ENCODE measurements at places on chromosomes 2 and 18.

DNA sequence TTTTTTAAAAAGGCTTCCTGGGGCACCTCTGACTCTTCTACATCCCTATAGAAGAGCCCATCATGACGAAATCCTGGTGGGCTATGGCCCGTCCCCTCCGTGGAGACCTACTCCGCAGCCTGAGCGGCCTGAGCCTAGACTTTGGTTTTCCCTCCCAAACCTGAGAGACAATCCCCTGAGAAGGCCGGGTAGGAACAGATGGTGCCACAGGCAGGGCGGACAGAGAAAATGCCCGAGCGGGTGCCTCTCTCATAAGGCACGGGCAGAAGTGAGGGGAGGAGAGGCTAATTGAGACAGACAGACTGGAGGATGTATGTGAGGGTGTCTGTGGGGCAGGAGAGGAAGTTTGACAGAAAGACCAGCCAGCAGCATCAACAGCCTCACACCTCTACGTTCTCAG lies 20.2 kb upstream of the SFXN5 start:
- H3K27me3 ChIP-seq: no peaks in the 10 kb centered on the region
- no peak overlapping the region for H3K4me3 ChIP-seq
- peaks cover 23% of the 10 kb centered on the region for H3K4me1 ChIP-seq
- no peaks in the 10 kb centered on the region for H3K36me3 ChIP-seq
- peak overlapping the region; percentile 11 for H3K27ac ChIP-seq
- no peak for DNase-seq

GRCh38 chr2:152099367-152100050 lies 665 bp upstream of the CACNB4 start:
- no peak for DNase-seq
- H3K4me1 ChIP-seq: peaks cover 18% of the 10 kb centered on the region
- peaks cover 8% of the 10 kb centered on the region for H3K36me3 ChIP-seq
- H3K27ac ChIP-seq: peak overlapping the region; percentile 81
- H3K4me3 ChIP-seq: peak overlapping the region; percentile 92

DNA sequence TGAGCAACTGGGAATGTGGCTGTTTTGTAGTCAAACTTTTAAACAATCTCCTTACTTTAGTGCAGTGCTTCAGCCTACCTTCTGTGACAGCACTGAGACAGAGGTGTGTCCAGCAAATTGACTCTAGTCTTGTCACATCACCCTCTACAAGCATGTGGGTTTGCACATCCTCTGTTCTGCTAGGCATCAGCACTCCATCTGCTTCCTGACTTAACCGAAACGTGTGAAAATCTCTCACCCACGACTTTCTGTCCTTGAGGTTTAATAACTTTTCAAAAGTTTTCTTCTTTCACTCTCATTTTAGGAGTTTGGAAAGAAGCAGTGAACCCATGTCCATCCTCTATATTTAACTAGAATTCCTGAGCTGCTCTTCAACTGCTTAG lies 42.6 kb downstream of the TTR start:
- H3K27ac ChIP-seq: no peak overlapping the region
- H3K4me1 ChIP-seq: no peaks in the 10 kb centered on the region
- DNase-seq: no peak
- H3K36me3 ChIP-seq: no peaks in the 10 kb centered on the region

- no peak for DNase-seq
- peaks cover 5% of the 10 kb centered on the region for H3K27me3 ChIP-seq
- no peak overlapping the region for H3K27ac ChIP-seq
- H3K4me3 ChIP-seq: no peak overlapping the region
- H3K4me1 ChIP-seq: peaks cover 10% of the 10 kb centered on the region
Observed at GRCh38 chr18:22983175-22983574, 50.0 kb downstream of the RBBP8 start.

DNA sequence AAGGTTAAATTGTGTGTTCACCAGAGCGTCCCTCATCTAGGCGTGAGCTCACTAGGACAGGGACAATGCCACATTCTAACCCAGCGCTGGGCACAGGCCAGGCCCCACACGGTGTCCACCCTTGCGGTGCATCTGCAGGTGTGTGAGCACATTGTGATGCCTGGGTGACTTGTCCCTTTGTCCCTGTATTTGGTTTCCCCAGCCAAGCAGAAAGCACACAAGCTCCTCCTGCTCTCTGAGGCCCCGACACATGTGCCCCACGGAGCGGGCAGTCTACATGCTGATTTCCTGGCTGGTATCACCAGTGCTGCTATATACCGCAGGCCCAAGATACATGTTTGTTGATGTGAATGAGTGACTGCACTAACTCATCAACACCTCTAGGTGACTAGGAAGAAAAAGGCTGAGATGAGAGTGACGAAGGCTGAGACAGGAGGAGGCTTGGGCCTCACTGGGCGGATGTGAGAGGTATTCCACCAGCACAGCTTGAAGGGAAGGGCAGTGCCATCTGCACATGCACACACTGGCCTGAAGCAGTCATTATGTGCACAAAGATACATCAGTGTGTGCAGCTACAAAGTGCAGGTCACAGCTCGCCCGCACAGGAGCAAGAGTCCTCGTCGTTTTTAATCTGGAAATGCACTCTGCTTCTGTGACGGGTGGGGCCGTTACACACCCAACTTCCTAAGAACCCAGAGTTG lies 205.9 kb downstream of the EIPR1 start:
- peaks cover 4% of the 10 kb centered on the region for H3K36me3 ChIP-seq
- H3K27me3 ChIP-seq: no peaks in the 10 kb centered on the region
- no peak overlapping the region for H3K4me3 ChIP-seq
- H3K27ac ChIP-seq: no peak overlapping the region
- H3K4me1 ChIP-seq: peaks cover 2% of the 10 kb centered on the region
- no peak for DNase-seq

- peaks cover 2% of the 10 kb centered on the region for H3K36me3 ChIP-seq
- DNase-seq: no peak
- no peak overlapping the region for H3K4me3 ChIP-seq
- H3K27ac ChIP-seq: no peak overlapping the region
Observed at GRCh38 chr2:178761759-178762371, 45.4 kb downstream of the TTN start.

DNA sequence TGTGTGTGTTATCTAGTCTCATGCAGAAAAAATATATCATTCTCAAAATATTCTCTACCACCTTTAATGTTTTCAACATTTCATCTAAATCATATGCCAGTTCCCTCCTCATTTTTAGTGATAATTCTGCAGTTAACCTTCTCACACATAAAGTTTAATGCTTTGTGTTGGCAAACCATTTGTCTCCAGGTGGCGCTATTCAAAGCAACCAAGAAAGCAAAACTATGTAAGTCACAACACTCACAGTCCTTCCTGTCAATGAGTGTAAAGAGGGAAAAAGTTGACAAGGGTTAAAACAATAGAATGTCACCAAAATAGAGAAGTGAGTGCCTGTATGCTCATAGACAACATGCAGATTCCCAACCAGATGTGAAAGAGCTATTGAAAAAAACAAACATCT lies 961.6 kb upstream of the LRRTM1 start:
- H3K27ac ChIP-seq: no peak overlapping the region
- H3K4me3 ChIP-seq: no peak overlapping the region
- DNase-seq: no peak
- no peaks in the 10 kb centered on the region for H3K27me3 ChIP-seq

- H3K36me3 ChIP-seq: peaks cover 2% of the 10 kb centered on the region
- no peaks in the 10 kb centered on the region for H3K27me3 ChIP-seq
- H3K4me3 ChIP-seq: no peak overlapping the region
Observed at GRCh38 chr2:47069628-47070154, 85.4 kb downstream of the STPG4 start.

GRCh38 chr2:239216614-239217273 lies 184.1 kb downstream of the HDAC4 start:
- DNase-seq: no peak
- H3K4me3 ChIP-seq: peak overlapping the region; percentile 88
- no peaks in the 10 kb centered on the region for H3K27me3 ChIP-seq
- peaks cover 4% of the 10 kb centered on the region for H3K36me3 ChIP-seq

GRCh38 chr2:71496156-71496770 lies 42.9 kb downstream of the DYSF start:
- H3K4me1 ChIP-seq: no peaks in the 10 kb centered on the region
- H3K27ac ChIP-seq: no peak overlapping the region
- DNase-seq: no peak
- no peak overlapping the region for H3K4me3 ChIP-seq
- H3K36me3 ChIP-seq: no peaks in the 10 kb centered on the region

DNA sequence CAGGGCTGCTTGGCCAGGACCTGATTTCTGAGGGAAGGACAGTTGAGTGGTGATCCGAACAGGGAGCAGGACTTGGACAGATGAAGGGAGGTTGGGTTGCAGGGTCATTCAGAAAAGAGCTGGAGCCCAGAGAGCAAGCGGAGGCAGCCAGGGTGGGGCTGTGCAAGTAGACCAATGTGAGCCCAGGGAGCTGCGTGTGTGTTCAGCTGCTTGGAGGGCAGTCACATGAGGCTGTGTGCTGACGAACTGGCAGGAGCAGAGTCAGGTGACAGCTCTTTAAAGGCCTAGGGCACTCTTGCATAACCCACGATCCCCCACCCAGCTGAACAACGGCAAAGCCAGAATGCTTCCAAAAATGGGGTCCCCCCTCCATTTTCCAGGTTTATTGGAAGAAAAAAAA lies 4.6 kb upstream of the MLPH start:
- peaks cover 2% of the 10 kb centered on the region for H3K4me1 ChIP-seq
- no peak overlapping the region for H3K27ac ChIP-seq
- DNase-seq: no peak
- H3K27me3 ChIP-seq: peaks cover 69% of the 10 kb centered on the region
- H3K4me3 ChIP-seq: no peak overlapping the region

- H3K36me3 ChIP-seq: no peaks in the 10 kb centered on the region
- H3K27me3 ChIP-seq: no peaks in the 10 kb centered on the region
- no peak for DNase-seq
Observed at GRCh38 chr18:22368021-22368420, 49.7 kb downstream of the CTAGE1 start.

- DNase-seq: no peak
- no peaks in the 10 kb centered on the region for H3K36me3 ChIP-seq
- no peak overlapping the region for H3K27ac ChIP-seq
- no peak overlapping the region for H3K4me3 ChIP-seq
- peaks cover 19% of the 10 kb centered on the region for H3K27me3 ChIP-seq
- peaks cover 4% of the 10 kb centered on the region for H3K4me1 ChIP-seq
Observed at GRCh38 chr18:45012286-45012685, 331.6 kb downstream of the SETBP1 start.

DNA sequence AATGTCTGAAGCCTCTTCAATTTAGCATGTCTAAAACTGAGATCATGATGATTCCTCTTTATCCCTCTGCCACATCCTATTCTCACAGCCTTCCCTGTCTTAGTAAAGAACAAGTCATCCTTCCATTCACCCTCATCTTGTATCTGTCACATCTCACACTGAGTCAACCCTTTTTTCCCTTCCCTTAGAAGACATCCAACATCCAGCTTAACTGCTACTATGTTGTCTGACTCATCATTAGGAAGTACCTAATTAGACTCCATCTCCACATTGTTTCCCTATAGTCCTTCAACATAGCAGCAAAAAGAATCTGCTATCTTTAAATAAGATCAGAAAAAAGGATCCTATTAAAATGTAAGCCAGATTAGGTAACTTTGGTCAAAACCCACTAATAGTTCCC lies 85.2 kb upstream of the GRB14 start:
- no peaks in the 10 kb centered on the region for H3K36me3 ChIP-seq
- no peak for DNase-seq
- no peak overlapping the region for H3K27ac ChIP-seq
- H3K4me3 ChIP-seq: no peak overlapping the region
- H3K4me1 ChIP-seq: no peaks in the 10 kb centered on the region

DNA sequence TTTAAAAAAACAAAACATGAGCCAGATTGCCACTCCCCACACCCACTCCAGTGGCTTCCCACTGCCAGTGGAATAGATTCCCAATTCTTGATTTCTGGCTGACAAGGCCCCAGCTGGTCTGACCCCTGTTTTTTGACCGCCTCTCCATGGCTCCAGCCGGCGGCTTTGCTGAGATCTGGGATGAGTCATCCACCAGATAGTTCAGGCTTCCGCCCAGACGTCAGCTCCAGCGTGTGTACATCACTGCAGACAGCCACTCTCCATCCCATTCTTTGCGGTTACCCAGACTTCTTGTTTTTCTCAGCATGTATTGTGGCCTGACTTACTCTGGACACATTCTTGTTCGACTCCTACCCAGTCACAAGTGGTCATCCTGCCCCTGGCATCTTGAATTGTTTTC lies 227.9 kb downstream of the GBX2 start:
- no peaks in the 10 kb centered on the region for H3K4me1 ChIP-seq
- H3K36me3 ChIP-seq: no peaks in the 10 kb centered on the region
- no peak for DNase-seq
- H3K4me3 ChIP-seq: no peak overlapping the region
- H3K27ac ChIP-seq: no peak overlapping the region

DNA sequence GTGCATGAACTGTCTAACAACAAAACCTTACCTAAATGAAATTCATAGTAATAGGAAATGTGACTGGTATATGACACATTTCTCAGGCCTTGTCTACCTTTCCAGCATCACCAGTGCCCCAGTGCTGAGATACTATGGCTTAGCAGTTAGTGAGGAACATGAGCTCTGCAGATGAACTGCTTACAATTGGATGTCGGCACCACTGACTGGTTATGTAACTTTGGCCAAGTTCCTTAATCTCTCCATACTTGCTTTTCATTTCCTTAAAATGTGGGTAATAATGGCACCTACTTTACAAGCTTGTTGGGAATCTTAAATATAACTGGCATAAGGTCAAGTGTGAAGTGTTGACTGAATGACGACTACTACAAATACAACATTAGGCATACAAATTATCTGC lies 136.3 kb downstream of the OLA1 start:
- H3K36me3 ChIP-seq: peaks cover 4% of the 10 kb centered on the region
- no peaks in the 10 kb centered on the region for H3K4me1 ChIP-seq
- H3K4me3 ChIP-seq: no peak overlapping the region
- DNase-seq: no peak

- no peak overlapping the region for H3K4me3 ChIP-seq
- H3K27me3 ChIP-seq: no peaks in the 10 kb centered on the region
- no peak for DNase-seq
Observed at GRCh38 chr2:25548601-25549000, 124.8 kb downstream of the DTNB start.

DNA sequence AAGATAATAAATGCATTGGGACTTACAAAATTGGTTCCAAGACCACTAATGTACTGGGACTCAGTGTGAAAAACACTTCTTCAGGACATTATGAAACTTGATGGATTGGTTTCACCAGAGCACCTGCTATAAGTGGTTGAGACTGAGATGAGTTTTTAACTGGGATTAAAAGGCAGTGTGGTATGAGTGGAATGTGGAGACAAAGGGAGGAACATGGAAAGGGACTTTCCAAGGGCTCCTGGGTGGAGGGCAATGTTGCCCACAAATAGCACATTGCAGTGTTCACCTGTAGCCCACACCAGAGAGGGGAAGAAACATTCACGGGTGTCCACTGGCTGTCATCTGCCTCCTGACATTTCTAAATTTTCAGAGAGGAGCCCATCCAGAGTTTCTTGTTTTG lies 253.3 kb upstream of the TANK start:
- peaks cover 15% of the 10 kb centered on the region for H3K27me3 ChIP-seq
- no peaks in the 10 kb centered on the region for H3K4me1 ChIP-seq
- H3K4me3 ChIP-seq: no peak overlapping the region
- no peak for DNase-seq
- H3K27ac ChIP-seq: no peak overlapping the region
- peaks cover 5% of the 10 kb centered on the region for H3K36me3 ChIP-seq
